GM23248 (cell line): ENCODE measurements at places on chromosomes 6 and 20. TPM values are rescaled to one million over a fixed set of nuclear protein-coding genes. Genes with fewer than 3 reads are reported as not detected.
A peak's percentile ranks its signal among the peaks of the same experiment; 100 is the strongest.

- peak; percentile 72 for DNase-seq
Observed at GRCh38 chr6:112086744-112087135, 542 bp downstream of the TUBE1 start.

Gene PI16
- 390 and 398 TPM in 2 replicates for polyA plus RNA-seq

Gene GGTLC1
- polyA plus RNA-seq, result not detected in 2 replicates

GRCh38 chr6:101626269-101626668 lies 232.8 kb downstream of the GRIK2 start:
- DNase-seq, result no peak

- DNase-seq, result no peak
Observed at GRCh38 chr6:137095651-137096238, 51.0 kb upstream of the IL20RA start.

GRCh38 chr20:1968964-1969363 lies 24.9 kb downstream of the PDYN start:
- DNase-seq, result no peak

GRCh38 chr6:116073765-116074440 lies 13.2 kb upstream of the FRK start:
- peak; percentile 76 for DNase-seq

DNA sequence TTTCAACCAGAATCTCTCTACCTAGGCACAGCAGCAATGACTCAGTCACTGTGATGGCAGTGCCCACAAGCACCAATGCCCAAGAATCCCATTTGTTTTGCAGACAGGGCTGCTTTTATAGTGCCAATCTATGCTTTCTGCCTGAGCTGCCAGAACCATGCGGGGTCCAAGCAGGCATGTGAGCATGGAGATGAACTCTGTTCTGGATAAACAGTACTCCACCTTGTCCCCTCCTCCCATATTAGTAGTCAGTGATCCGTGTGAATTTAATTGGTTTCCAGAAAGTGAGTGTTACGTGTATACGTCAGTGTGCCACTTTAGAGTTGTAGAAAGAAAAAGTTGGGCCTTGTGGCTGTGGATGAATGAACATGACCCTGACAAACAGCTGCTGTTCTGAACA lies 79.4 kb downstream of the SASH1 start:
- no peak for DNase-seq

GRCh38 chr6:36129941-36130666 lies at the start of gene MAPK13:
MAPK13 (plus strand) TSS chr6:36130513; CDS start chr6:36130583, 70 bp downstream.
- peak; percentile 73 for DNase-seq

DNA sequence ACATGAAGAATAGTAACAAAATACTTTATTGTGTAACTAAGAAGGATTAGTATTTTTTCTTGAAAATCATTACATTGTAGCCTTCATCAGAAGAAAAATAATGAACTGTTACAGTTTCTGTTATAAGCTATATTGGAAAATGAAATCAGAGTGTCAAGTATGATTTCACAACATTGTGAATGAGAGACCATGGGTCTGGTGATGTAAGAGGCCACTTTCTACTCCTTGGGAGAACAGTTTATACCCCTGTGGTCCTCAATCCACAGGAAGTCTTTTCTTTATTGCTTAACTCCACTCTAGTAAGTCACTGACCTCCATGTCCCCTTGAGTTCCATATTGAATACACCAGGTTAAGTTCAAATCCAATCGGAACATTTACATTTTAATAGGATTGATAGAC lies 218.7 kb upstream of the FERMT1 start:
- DNase-seq, result no peak

GRCh38 chr6:19465256-19465655 lies 371.9 kb upstream of the ID4 start:
- no peak for DNase-seq
